Breast epithelium (tissue), 4 donors: ENCODE measurements at places on chromosomes 2 and 18. TPM values are rescaled to one million over a fixed set of nuclear protein-coding genes. Genes with fewer than 3 reads are reported as not detected.

- no peak overlapping the region for H3K27ac ChIP-seq
- H3K36me3 ChIP-seq, result no peaks in the 10 kb centered on the region
- DNase-seq, result no peak
- no peaks in the 10 kb centered on the region for H3K4me1 ChIP-seq
- H3K4me3 ChIP-seq, result no peak overlapping the region
Observed at GRCh38 chr2:57842531-57842930, 204.1 kb upstream of the VRK2 start.

- DNase-seq, result no peak
- no peaks in the 10 kb centered on the region for H3K27me3 ChIP-seq
- no peaks in the 10 kb centered on the region for H3K36me3 ChIP-seq
- no peaks in the 10 kb centered on the region for H3K4me1 ChIP-seq
- no peak overlapping the region for H3K4me3 ChIP-seq
- no peak overlapping the region for H3K27ac ChIP-seq
Observed at GRCh38 chr18:58780045-58780444, 84.6 kb upstream of the ZNF532 start.

- no peak overlapping the region for H3K27ac ChIP-seq
- H3K4me1 ChIP-seq, result no peaks in the 10 kb centered on the region
- no peak for DNase-seq
Observed at GRCh38 chr18:56066524-56067213, 478.7 kb upstream of the TCF4 start.

DNA sequence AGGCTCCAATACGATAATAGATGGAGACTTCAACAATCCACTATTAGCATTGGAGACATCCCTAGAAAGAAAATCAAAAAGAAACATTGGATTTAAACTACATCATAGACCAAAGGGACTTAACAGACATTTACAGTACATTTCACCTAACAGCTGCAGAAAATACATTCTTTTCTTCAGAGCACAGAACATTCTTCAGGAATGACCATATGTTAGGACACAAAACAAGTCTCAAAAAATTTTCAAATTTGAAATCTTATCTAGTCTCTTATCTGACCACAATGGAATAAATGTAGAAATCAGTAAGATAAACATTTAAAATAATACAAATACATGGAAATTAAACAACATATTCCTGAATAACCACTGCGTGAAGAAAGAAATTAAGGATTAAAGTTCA, 68.7 kb downstream of the STRADB start:
- no peaks in the 10 kb centered on the region for H3K4me1 ChIP-seq
- no peak for DNase-seq
- H3K36me3 ChIP-seq, result no peaks in the 10 kb centered on the region
- H3K4me3 ChIP-seq, result no peak overlapping the region
- H3K27me3 ChIP-seq, result no peaks in the 10 kb centered on the region

DNA sequence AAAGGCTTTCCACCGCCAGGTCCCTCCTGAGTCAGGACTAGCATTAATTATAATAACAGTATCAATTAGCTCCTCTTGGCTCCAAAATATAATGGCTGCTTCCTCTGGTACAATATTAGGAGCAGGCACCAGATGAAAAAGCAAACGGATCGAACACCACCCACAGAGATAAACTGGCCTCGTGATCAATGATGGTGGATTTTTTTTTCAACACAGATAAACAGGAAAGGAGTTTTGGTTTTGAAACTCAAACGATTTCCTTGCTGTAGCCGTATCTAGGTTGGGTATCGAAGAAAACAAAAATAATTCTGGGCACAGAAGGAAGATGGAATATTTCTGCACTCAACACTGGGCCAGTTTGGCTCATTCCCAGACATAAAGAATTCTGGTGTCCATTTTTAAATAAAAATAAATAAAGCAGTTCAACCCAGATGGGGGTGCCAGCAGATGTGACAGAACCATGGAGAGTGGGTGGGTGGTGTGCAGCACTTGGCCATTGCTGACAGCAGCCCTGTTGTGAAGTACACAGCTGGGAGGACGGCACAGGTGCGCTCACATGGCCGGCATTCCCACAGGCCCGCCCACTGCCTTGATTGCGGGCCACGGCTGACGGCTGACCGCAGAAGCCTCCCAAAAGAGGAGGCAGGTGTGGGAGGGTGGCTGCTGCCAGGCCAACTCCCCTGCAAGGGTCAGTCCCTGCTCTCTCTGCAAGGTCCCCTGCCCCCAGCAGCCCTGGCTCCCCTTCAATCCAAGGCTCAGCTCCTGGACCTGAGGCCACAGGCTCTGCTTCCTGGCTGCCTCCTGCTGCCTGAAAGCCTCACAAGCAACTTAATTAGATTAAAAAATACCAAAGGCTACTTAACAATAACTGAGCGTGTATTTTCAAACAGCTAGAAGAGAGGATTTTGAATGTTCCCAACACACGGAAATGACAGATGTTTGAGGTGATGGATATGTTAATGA, 351.9 kb upstream of the ID2 start:
- H3K36me3 ChIP-seq, result no peaks in the 10 kb centered on the region
- DNase-seq, result no peak
- H3K4me1 ChIP-seq, result no peaks in the 10 kb centered on the region
- H3K27me3 ChIP-seq, result no peaks in the 10 kb centered on the region
- H3K4me3 ChIP-seq, result no peak overlapping the region
- H3K27ac ChIP-seq, result no peak overlapping the region

- no peak overlapping the region for H3K4me3 ChIP-seq
- H3K36me3 ChIP-seq, result no peaks in the 10 kb centered on the region
- no peaks in the 10 kb centered on the region for H3K27me3 ChIP-seq
- no peaks in the 10 kb centered on the region for H3K4me1 ChIP-seq
- no peak for DNase-seq
- peak overlapping the region; percentile 69 for H3K27ac ChIP-seq
Observed at GRCh38 chr2:237143676-237144440, 58.2 kb downstream of the COPS8 start.

DNA sequence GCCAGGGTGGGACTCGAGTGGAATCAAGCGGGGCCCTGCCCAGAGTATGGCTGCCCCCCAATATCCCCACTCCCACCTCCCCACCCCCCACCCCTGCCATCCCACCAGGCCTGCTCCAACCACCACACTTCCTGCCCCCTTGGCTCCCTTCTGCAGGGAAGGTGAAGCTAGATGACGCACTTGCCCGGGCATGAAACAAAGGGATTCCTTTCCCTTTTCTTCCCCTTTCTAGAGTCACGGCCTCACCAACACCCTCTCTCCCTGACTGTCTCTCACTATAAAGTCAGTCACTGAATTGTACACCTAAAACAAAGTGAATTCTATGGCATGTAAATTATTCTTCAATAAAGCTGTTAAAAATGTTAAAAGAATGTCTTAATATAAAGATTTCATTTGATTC, 16.0 kb downstream of the ZBTB7C start:
- H3K27me3 ChIP-seq, result no peaks in the 10 kb centered on the region
- no peaks in the 10 kb centered on the region for H3K36me3 ChIP-seq
- H3K27ac ChIP-seq, result peak overlapping the region; percentile 84
- peaks cover 22% of the 10 kb centered on the region for H3K4me1 ChIP-seq

DNA sequence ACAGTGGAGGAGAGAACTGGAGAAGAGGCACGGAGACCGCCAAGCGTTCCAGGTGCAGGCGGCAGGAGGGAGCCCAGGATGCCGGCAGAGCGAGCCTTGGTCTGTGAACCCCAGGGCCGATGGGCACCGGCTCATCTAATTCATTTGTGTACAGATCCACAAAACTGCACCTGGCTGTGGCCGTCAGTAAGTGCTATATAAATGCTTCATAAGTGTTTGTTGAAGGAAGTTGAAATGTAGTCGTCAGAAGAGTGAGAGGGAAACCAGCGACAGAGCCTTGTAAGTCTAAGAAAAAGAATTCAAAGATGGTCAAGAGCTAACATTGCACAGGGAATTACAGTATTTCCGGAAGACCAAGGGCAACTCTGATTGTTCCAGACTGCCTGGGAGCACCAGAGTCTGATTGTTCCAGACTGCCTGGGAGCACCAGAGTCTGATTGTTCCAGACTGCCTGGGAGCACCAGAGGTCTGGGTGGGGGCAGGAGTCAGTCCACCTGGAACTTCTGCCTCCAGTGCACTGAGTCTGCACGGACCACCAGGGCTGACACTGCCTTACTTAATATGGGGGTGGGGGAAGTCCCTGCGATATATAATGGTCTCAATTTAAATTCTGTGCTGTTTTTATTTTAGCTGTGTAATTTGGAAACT, 112.3 kb downstream of the BCL2 start:
- H3K36me3 ChIP-seq, result no peaks in the 10 kb centered on the region
- no peaks in the 10 kb centered on the region for H3K27me3 ChIP-seq
- no peaks in the 10 kb centered on the region for H3K4me1 ChIP-seq
- no peak overlapping the region for H3K4me3 ChIP-seq
- DNase-seq, result no peak

DNA sequence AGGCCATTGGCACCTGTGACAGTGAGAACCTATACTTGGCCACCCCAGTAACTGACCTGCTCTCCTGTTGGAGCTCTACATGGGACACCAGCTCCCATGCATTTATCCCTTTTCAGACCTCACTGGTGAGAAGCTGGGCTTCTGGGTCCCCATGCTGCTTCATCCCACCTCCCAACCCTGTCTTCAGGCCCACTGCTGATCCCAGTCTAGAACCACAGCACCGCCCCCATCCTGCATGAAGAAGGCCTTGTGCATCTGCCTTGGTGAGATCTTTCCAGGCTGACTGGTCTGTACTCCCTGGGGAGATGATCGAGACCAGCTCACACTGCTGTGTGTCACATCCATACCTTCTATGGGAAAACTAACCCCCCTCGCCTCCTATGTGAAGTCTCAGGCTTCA, 22.7 kb downstream of the TTC32 start:
- no peaks in the 10 kb centered on the region for H3K4me1 ChIP-seq
- H3K4me3 ChIP-seq, result no peak overlapping the region
- no peaks in the 10 kb centered on the region for H3K27me3 ChIP-seq
- H3K27ac ChIP-seq, result no peak overlapping the region
- H3K36me3 ChIP-seq, result no peaks in the 10 kb centered on the region
- DNase-seq, result no peak

DNA sequence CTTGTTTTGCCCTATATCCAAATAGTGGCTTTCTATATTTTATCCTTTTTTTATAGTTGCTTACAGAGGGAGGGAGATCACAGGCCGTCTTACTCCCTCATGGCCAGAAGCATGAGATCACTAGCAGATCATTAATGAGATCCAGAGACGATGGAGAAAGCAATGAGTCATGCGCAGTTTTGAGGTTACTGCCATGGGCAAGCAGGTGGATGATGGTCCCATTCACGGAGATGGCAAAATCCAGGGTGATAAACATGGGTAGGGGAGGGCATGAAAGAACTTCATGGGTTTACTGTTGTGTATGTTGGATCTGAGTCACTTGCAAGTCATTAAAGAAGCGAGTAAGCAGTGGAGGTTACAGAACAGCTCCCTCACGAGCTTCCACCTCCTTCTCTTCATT, 60.4 kb downstream of the C18orf63 start:
- no peak for DNase-seq
- H3K27ac ChIP-seq, result no peak overlapping the region
- H3K27me3 ChIP-seq, result no peaks in the 10 kb centered on the region
- no peaks in the 10 kb centered on the region for H3K36me3 ChIP-seq

Gene XPO1
- 137 TPM for total RNA-seq

Gene IL1RL1
- total RNA-seq, result 6.3 TPM

Gene SLC9A4
- total RNA-seq, result not detected

Gene ASB18
- total RNA-seq, result not detected

Gene ZNF2
- total RNA-seq, result 3.6 TPM
